Non-pigmented ciliary epithelial cell (primary cell): ENCODE measurements at places on chromosomes 3 and 15.

DNA sequence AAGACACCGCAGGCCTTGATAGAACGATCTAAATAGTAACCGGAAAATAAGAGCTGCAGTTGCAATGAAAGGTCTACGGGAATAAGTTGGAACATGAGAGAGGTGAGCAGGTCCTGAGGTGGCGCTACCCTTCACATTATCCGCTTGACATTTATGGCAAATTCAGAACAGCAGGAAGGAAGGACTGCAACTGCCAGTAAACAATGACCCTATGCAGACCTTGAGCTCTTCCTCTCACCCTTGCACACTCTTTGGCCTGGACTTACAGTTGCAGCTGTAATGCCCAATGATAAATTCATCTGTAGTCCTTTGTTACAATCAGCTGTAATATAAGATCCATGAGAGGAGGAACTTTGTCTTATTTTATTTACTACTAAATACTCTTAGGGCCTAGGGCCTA, 32.3 kb upstream of the TRIM59 start:
- DNase-seq = no peak

DNA sequence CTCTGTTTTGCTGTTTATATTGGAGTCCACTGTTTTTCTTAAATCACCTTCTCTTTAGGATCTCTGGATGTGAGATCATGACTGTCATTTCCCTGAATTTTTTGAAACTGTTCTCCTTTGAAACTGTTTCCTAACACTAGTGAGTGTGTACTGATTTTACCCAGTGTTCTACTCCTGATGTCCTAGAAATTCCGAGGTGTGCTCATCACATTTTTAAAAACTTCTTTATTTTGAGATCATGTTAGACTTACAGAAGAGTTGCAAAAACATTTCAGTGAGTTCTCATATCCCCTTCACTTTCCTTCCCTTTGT, 292.6 kb downstream of the NFKBIZ start:
- no peak for DNase-seq

GRCh38 chr3:53739966-53740365, 106.3 kb downstream of the CHDH start:
- no peak for DNase-seq

DNA sequence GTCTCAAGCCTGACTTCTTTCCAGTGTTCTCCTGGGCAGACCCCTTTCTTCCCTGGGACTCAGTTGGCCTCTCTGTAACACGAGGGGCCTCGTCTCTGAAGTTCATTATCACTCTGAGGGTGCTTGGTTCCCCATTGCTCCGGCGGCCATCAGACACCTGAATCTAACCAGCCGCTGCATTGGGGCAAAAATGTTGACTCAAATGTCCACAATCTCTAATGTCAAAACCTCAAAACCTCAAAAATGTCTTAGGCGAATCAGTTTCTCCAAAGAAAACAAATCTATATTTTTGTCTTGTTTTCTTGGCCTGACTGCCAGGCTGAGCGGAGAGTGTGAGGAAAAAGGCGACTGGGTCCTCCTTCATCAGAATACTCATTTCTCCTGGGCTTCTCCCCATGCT, 220.7 kb downstream of the VPS13C start:
- DNase-seq = no peak

GRCh38 chr3:8576841-8577571, 67.6 kb downstream of the SSUH2 start:
- DNase-seq = peak; percentile 65

- no peak for DNase-seq
These were observed 143.5 kb upstream of the TPM1 start for GRCh38 chr15:62899090-62899493.

- DNase-seq = no peak
These were observed 64.1 kb upstream of the HEG1 start for GRCh38 chr3:125119752-125120378.

DNA sequence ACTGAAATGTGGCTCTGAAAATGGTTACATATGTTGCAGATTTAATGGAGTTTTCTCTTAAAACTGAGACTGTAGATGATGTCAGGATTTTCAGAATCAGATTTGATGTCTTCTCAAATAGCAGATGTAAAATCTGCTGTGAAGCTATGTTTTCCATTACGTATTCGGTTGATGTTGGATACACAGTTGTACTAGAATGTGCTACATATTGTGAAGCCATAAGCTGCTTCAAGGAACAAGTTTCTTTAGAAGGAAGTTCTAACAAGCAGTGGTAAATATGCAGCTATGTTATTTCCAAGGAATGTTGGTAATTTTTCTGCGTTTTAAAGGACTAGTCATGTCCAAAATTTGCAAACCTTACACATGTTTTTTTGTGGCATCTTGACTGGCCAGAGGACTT, 197.7 kb downstream of the RBMS3 start:
- DNase-seq = no peak

GRCh38 chr3:101204246-101204645, 116.1 kb downstream of the IMPG2 start:
- no peak for DNase-seq

GRCh38 chr15:100335335-100335999, 6.3 kb downstream of the ADAMTS17 start:
- no peak for DNase-seq

DNA sequence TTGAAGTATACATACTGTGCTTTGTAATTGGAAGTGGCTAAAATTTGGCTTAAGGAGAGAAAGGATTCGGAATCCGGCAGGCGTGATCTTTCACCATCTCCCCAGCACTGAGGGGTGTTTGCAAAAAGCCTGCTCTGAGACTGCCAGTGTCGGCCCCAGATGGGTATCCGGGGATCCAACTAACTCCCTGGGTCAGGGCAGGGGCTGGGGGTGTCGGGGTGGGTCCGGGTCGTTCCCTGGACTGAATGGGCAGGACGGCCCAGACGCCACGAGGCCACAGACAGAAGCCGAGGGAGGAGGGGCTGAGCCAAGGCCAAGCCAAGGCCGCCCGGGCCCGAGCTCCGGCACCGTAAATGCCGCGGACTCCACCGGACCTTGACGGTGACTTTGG, 349 bp downstream of the PPIB start:
- no peak for DNase-seq

- no peak for DNase-seq
These were observed 44.0 kb upstream of the SLC41A3 start for GRCh38 chr3:126127904-126128303.

GRCh38 chr15:27826902-27827714, 272.0 kb downstream of the OCA2 start:
- DNase-seq = peak; percentile 26

DNA sequence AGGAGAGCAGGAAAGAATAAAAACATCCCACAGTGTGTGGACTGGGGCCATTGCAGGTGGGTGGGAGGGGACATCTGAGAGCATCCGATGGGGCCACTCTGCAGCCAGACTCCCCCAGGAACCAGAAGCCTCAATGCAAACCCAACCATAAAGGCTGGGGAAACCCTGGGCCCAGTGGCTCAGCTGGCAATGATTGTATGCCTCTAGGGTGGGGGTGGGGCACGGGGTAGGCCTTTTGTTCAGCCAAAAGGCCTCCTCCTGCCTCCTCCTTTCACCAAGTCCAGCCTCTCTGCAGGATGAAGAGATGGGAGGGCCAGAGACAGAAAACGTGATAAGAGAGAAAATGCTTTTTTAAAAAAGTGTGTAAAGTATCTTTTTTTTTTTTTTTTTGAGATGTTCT, 45.5 kb upstream of the HERC1 start:
- DNase-seq = no peak

- no peak for DNase-seq
These were observed 115.6 kb downstream of the FNDC3B start for GRCh38 chr3:172154768-172155664.

- DNase-seq = no peak
These were observed 29.5 kb upstream of the FAM107A start for GRCh38 chr3:58606693-58607092.

- DNase-seq = no peak
These were observed 29.6 kb upstream of the CEMIP start for GRCh38 chr15:80749589-80749988.

DNA sequence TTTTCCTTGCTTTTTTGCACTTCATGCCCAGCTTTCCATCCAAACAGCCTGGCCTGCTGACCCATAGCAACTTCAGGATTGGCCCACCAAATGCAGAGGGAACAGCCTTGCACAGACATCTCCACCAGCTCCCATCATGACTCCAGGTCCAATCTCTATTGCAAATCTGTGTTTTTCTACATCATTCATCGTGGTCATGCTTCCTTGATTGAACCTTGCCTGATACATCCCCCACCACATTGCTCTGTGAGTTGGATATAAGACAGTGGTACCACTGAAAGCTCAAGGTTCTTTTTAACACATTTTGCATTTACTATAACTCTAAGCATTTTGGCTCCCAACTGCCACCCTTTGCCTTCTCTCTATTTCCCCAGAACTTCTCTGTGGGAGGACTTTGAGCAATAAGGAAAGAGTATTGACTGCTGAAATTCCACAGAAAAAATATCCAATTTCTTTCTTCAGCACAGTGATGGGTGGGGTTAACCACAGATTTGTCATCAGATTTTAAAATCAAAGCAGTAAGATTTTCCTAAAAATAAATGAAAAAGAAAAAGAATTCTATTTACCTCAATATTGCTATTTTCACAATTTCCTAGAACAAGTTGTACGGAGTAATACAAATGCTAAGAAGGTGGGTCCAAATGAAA, 114.6 kb upstream of the GALNT15 start:
- DNase-seq = no peak

GRCh38 chr3:3305841-3306240, 126.3 kb upstream of the CRBN start:
- DNase-seq = no peak

- peak; percentile 5 for DNase-seq
These were observed 235.0 kb upstream of the KBTBD8 start for GRCh38 chr3:66762916-66763693.

DNA sequence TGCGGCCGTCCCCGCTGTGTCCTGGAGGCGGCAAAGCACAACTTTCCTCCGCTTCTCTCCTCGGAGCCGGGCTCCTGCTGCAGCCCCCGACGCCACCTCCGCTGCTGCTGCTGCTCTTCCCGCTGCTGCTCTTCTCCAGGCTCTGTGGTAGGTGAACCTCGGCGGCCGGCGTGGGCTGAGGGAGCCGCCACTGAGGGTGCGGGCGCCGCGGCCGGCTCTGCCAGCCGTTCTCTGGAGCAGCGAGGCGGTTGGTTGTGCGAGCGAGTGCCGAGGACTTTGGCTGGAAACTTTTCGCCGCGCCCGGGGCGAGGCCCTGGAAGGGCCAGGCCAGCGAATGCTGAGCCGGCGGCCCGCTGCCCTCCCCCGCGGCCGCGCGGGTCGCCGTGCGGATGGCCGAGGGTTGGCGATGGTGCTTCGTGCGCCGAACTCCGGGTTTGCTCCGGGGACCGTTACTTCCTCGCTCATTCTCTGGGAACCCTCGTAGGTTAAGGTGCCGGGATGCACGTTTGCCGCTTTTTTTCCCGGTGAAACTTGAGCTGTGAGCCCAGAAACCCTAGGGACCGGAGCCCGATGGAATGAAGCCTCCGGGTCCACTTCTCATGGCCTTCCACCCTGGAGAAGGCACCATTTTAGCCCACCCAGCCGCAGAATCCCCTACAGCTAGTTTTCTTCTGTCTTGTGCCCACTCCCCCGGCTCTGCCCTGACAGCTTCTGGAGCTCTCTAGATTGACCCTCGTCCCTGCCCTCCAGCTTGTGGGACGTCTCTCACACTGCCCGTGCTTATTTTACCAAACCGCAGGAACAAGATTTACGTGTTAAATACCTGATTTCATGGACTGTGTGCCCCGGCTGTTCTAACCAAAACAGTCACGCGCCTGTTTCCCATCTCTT, 660 bp downstream of the NECTIN3 start:
- DNase-seq = no peak

DNA sequence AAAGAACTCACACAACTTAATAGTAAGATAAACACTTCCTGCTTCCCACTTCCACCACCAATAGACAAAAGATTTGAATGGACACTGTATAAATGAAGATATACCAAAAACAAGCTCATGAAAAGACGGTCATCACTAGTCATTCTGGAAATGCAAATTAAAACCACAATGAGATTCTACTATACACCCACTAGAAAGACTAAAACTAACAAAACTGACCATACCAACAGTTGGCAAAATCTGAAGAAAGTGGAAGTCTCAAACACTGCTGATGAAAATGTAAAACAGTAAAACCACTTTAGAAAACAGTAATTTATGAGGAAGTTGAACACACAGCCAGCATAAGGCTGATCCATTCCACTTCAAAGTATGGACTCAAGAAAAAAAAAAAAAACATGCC, 35.6 kb upstream of the CD96 start:
- DNase-seq = no peak

GRCh38 chr3:50135964-50136363, 19.2 kb upstream of the SEMA3F start:
- no peak for DNase-seq

DNA sequence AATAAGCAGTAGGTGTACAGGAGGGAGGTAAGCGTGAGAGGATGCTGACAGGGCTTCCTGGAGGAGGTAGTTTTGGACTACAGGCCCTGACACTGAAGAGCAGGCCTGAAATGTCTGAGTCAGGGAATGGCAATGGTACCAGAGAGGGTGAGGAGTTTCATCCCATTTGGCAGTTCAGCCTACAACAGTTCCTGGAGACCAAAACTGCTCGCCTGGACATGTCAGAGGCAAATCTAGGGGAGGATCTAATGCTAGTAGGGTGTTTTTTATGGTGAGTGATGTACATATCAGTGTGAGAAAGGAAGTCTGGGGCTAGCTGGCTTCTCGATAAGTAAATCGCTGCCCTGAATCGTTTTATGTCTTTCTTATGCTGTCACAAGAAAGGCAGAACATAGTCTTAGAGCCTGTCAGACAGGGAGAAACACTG, 13.8 kb upstream of the TNFSF10 start:
- no peak for DNase-seq

DNA sequence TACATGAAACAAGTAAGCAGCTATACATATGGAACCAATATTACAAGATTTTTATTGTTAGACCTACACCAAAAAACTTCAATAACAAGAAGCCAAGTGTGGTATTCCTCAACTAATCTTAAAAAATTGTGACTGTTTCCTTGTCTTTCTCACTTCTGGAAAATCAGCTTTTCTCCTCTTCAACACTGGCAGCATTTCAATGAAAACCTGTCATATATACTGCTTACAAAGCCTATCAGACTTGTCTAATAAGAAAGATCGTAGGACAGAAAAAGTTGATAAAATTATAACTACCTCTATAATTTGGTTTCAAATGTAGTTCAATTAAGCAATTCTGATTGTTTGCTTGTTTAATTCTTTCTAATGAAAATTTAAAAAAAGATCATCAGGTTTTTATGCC, 55.1 kb downstream of the CBLB start:
- DNase-seq = no peak

GRCh38 chr15:29825227-29825626, 3.0 kb upstream of the TJP1 start:
- DNase-seq = no peak

GRCh38 chr3:126960604-126960995, 22.3 kb upstream of the PLXNA1 start:
- DNase-seq = no peak

- no peak for DNase-seq
These were observed 313.1 kb downstream of the WDR72 start for GRCh38 chr15:53446376-53446775.
